CD4-positive, alpha-beta T cell treated with Interleukin-15 for 1 hour (primary cell): ENCODE measurements at places on chromosomes 4 and X.

DNA sequence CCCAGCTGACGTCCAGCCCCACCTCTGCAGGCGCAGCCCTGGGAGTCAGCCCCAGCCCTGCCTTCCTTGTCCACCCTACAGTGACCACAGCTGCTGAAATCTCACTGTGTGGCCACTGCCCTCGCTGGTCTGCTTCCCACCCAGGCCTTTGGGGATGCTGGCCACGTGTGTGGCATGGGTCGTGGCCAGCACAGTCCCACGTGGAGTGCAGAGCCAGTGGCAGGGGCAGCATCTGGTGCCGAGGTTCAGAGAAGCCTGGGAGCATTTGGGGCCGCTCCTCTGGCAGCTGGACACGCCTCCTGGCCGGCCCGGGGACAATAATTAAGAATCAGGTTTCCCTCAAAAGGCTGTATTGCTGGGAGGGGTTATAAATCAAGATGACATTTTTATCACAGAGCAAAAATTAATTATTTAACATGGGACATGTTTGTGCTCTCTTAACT lies 92.1 kb downstream of the HMX1 start:
- no peak for DNase-seq

GRCh38 chrX:132004728-132005127 lies 18.4 kb upstream of the STK26 start:
- DNase-seq = no peak

DNA sequence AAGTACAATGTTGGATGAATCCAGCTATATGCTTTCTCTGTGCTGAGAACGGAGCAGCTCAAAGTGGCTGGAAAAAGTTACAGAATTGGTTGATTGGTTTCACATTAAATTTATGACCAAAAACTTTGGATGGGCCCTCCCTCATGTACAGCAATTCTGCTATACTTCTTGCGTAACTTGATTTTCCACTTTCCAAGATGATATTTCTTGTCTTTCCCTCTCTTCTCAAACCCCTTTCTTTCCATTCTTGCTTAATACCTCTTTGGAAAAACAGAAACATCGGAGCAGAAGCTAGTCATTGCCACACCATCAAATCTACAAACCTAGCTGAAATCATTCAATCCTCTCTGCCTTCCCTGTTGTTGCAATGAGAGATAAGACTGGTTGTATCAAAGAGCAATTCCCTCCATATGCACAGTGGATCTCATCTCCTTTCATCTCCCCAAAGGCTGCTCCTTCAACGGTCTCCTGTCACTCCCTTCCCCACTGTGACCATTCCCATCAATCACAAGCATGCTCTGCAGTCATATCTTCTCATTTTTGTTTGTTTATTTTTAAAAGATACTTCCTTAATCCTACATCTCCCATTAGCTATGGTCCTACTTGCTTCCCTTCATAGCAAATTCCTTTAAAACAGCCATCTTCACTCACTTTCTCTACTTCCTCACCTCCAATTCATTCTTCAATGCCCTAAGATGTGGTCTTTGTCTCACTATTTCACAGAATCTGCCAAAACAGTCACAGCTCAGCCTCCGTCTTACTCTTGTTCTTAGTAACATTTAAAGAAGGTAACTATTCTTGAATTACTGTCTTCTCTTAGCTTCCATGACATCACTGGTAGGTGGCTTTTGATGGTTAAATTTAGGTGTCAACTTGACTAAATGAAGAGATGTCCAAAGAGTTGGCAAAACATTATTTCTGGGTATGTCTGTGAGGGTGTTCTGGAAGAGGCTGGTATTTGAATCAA lies 145.5 kb downstream of the FAM13A start:
- DNase-seq = no peak

GRCh38 chr4:34718576-34719245 lies 1525.6 kb downstream of the ARAP2 start:
- DNase-seq = no peak
